ENCODE measurements at places on chromosomes 6 and 20.

DNA sequence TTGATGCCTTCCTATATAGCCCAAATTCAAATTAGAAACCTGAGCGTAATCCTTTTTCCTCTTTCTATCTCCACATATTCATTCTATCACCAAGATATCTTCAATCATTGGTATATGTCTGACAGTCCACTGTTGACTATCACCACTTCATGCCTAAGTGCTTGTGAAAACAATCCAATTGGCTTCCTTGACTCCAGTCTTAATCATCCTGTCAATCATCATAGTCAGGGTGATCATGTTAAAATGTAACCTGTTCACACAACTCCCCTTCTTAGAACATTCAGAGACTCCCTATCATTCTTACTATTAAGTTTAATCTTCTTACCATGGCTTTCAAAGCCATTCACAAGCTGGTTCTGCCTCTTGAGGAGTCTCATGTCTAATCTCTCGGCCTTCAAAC, 616.7 kb downstream of the PHF3 start:
- DNase-seq: peak; percentile 23

DNA sequence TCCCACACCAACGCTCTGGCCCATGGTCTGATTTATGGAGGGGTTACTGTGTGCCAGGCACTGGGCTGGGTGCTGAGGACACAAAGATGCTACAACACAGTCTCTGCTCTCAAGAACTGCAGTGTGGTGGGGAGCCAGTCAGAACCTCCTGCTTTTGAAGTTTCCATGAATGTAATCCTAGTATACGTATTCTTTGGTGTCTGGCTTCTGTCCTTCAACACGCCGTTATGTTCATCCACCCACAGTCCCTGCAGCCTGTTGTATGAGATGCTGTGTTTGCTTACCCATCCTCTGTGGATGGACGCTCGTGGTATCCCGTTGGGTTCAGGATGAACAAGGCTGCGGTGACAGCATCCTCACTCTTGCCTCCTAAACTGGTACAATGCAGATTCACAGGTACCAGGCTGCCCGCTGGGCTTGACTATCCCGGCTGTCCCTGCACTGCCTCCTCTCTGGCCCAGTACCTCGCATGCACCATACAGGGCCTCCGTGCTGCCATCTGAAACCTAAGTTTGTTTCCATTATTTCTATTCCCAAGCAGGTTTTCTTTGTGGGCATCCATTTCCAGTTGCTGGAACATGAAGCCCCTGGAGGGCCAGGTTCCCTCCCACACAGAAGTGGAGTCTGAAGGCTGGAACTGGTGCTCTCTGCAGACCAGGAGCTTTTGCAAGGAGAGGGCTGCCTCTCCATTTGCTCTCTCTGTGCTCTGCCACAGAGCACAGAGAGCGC, 364.5 kb downstream of the ZFAND3 start:
- no peak for DNase-seq

GRCh38 chr6:7431313-7431673, 41.7 kb downstream of the RIOK1 start:
- no peak for DNase-seq

GRCh38 chr20:23773127-23773526, 22.4 kb upstream of the CST1 start:
- no peak for DNase-seq

- DNase-seq: no peak
These were observed 82.7 kb downstream of the TIAM2 start for GRCh38 chr6:155077784-155078183.

- DNase-seq: no peak
These were observed 88.0 kb downstream of the SYCP2 start for GRCh38 chr20:59845472-59845871.

Measured in epithelial cell of proximal tubule (primary cell).